COR-L47 (cell line): ENCODE measurements at places on chromosomes 12 and 14.

GRCh38 chr12:38713294-38713693 is 192.1 kb downstream of the CPNE8 start:
- no peak for DNase-seq

- DNase-seq, result no peak
Observed at GRCh38 chr12:62860501-62861411, 74.2 kb downstream of the PPM1H start.

GRCh38 chr14:93183596-93184317 is 940 bp downstream of the MOAP1 start:
- DNase-seq, result no peak

DNA sequence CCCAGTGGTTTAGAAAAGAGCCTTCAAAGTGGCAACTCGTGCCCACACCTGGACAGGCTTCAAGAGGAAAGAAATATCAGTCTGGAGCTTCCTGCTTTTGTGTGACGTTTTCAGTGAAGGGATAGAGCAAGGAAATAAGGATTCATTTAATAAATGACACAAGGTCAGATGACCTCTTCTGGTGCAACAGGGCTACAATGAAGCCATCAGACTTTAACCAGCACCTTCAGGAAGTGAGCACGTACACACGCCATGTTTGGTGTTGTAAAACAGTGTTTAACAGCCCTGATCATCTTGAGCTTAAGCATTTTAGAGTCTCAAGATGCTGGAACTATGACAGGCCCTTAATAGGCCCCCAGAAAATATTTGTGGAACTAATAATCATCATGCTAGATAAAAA is 59.1 kb downstream of the CCDC60 start:
- DNase-seq, result no peak

DNA sequence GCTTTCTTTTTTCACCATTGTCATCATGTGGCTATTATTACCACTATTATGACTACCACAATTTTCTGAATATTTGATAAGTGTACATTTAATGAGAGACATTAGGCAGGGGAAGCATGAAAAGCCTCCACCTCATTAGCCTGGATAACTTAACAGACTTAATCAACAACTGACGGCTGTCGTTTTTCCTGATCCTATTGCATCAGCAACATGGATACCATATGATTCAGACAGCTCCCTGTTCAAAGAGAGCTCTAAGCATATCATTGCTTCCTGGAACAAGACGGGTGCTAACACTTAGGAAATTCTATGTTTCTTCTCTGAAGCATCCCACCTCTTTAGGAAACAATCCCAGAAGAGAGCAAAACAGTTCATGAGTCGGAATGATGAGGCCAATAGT is 765.2 kb downstream of the NOVA1 start:
- no peak for DNase-seq

- no peak for DNase-seq
Observed at GRCh38 chr14:67335781-67336180, 23.8 kb downstream of the ATP6V1D start.

GRCh38 chr14:100440207-100440631 is 117.1 kb downstream of the SLC25A47 start:
- peak; percentile 85 for DNase-seq
